Activated CD4-positive, alpha-beta T cell treated with anti-CD3 and anti-CD28 coated beads for 24 hours (primary cell): ENCODE measurements at places on chromosomes 5 and 9.

- DNase-seq: no peak
These were observed 12.7 kb upstream of the DAB2 start for GRCh38 chr5:39437467-39437866.

GRCh38 chr9:78234810-78235209 is 1.1 kb upstream of the CEP78 start:
- DNase-seq: no peak

- DNase-seq: no peak
These were observed 93.5 kb downstream of the GLDC start for GRCh38 chr9:6552033-6552432.

DNA sequence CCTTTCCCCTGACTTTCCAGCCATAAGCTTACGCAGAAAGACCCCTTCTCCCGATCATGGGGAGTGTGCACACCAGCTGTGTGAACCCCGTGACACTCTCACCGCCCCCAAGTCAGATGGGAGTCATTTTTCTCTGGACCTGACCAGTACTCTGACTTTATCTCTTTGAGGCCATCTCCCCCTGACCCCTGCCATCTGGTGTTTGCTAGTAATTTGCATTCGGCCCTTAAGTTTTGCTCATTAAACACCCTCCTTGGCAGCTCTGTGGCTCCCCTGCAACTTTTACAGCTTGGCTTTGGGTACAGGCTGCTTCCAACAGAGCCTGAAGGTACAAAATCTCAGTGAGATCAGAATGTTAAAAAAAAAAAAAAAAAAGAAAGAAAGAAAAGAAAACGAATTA is 43.9 kb downstream of the PDZD2 start:
- DNase-seq: no peak

DNA sequence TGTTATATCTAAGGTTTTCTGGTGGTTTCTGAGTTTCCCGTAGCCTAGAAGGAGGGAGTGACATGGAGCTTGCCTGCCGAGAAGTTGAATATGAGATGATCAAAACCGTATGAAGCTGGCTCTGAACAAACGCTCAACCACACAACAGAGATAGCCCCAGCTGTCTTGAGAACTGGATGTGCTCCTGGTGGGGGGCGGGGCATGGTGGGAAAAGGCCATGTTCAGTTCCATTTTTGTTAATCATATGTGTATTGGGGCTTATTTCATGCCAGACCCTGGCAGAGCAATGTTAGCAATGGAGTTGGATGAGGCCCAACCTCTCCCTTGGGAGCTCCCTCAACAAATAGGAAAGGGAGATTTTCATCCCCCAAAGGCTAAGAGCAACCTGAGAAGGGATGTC is 4.8 kb downstream of the CCL19 start:
- no peak for DNase-seq

DNA sequence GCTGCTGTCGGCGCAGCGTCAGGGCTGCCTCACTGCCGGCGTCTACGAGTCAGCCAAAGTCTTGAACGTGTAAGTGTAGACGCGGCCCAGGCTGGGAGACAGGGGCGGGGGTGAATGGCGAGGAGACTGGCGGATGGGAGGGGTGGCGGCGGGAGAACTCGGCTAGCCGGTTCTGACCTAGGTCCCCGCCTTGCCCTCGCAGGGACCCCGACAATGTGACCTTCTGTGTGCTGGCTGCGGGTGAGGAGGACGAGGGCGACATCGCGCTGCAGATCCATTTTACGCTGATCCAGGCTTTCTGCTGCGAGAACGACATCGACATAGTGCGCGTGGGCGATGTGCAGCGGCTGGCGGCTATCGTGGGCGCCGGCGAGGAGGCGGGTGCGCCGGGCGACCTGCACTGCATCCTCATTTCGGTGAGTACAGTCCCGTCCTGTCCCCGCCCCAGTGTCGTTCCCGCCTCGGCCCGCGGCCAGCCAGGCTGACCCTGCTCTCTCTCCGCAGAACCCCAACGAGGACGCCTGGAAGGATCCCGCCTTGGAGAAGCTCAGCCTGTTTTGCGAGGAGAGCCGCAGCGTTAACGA is 745 bp downstream of the GADD45G start:
- DNase-seq: peak; percentile 41
